NCI-H526 treated with DMSO at 0.1 percent for 48 hours (cell line): ENCODE measurements at places on chromosomes 11 and 22.

GRCh38 chr22:19886605-19887255, 32.1 kb upstream of the GNB1L start:
- no peak for DNase-seq

- no peak for DNase-seq
Measured at GRCh38 chr11:119529063-119529845, 106.3 kb upstream of the THY1 start.

- no peak for DNase-seq
Measured at GRCh38 chr11:124534051-124534450, 9.4 kb downstream of the OR8B12 start.

DNA sequence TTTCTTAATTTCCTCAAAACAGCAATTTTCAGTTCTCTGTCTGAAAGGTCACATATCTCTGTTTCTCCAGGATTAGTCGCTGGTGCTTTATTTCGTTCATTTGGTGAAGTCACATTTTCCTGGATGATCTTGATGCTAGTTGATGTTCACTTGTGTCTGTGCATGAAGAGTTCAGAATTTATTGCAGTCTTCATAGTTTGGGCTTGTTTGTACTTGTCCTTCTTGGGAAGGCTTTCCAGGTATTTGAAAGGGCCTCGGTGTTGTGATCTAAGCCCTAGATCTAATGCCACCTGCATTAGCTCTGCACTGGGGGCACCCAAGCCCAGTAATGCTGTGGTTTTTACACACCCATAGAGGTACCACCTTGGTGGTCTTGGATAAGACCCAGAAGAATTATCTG, 228.9 kb downstream of the GUCY1A2 start:
- no peak for DNase-seq

- DNase-seq: peak; percentile 16
Measured at GRCh38 chr11:6667733-6668374, 12.2 kb upstream of the DCHS1 start.

DNA sequence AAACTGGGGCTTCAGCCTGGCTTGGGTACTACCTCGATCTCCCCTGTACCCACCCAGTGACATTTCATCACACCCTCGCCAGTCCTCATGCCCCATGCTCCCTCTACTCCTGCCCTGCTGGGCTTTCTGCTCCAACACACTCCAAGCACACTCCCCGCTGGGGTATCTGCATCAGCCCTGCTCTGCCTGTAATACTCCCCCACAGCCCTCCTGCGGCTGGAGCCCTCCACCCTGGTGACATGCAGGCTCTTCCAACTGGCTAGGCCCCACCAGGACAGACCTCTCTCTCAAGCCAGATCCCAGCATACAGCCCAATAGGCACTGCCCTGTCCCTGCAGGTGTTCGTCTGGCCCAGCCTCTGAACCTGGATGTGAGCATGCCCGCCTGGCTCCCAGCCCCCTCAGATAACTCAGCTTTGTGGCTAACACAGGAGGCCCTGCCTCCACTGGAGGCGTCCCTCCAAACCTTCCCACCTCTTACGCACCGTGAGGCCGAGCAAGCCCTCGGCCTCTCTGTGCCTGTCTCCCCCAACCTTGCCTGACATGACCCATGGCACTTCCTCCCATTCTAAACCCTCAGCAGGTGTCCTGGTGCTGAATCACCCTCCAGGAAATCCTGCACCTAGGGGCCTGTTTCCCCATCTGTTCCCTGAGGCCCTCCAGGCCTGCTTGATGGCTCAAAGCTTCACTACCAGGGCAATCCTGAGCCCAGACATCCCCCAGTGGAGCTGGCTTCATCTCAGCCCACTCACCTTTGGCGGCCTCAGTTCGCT, 33.5 kb upstream of the TXNRD2 start:
- DNase-seq: no peak

GRCh38 chr11:124941703-124942102, 5.9 kb upstream of the HEPACAM start:
- DNase-seq: no peak

GRCh38 chr11:33017965-33018364, 2.3 kb downstream of the DEPDC7 start:
- DNase-seq: no peak

- DNase-seq: no peak
Measured at GRCh38 chr22:22709719-22710445, 65.5 kb downstream of the GGTLC2 start.

DNA sequence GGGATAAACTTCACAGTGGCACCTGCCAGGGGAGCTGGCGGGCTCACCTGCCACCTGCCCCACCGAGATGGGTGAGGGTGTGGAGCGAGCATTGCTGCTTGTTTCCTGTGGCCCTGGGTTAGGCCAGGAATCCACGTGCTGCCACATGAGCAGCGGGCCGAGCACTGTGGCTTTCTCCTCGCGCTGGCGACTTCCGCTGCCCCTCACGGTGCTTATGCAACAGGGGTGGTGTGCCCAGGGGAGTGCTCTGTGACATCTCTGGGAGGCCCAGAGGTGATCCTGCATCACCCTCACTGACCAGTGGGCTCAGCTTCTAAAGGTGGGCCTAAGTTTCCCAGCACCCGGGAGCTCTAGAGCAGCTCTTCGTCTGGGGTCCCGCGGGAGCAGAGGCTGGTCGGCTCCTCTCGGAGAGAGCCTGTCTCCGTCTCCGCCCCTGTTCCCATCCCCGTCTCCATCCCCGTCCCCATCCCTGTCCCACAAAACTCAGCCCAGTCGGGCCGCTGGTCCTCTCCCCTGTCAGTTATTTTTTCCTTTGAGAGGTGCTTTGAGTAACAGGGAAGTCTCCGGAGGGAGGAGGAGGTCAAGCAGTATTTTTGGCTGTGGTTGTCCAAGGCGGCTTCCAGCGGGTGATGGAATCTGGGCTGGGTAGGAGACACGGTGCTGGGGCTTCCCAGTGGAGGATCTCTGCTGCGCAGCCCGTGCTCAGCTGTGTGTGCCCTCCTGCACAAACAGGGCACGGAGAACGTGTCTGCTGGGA, 42.5 kb downstream of the AP2A2 start:
- no peak for DNase-seq

- DNase-seq: no peak
Measured at GRCh38 chr22:20180245-20180630, 29.4 kb upstream of the CCDC188 start.

- DNase-seq: no peak
Measured at GRCh38 chr11:128775468-128775867, 81.6 kb downstream of the FLI1 start.
